ENCODE measurements at places on chromosomes 12 and 14.

DNA sequence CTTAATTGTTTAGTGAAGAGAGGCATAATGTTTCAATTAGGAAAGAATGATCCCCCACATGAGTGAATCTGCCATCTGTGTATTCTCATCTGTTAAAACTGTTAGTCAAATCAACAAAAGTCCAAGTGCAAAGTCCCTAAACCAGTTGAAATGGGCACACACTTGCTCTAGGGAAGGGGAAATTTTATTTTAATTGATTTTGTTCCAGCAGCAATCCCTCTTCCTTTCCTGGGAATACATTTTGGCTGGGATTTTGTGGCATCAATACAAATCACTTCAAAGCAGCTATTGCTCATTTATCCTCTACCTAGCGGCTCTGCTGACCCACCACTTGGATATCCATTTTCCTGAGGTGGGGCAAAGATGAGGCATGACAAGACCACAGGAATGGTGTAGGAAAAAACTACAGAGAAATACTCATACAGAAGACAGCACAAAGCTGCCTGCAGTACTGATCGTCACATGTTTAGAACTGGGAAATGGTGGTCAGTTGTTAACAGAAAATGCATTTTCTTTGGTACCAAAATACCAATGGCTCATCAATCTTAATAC is 9.8 kb upstream of the SSTR1 start:
- DNase-seq: no peak

DNA sequence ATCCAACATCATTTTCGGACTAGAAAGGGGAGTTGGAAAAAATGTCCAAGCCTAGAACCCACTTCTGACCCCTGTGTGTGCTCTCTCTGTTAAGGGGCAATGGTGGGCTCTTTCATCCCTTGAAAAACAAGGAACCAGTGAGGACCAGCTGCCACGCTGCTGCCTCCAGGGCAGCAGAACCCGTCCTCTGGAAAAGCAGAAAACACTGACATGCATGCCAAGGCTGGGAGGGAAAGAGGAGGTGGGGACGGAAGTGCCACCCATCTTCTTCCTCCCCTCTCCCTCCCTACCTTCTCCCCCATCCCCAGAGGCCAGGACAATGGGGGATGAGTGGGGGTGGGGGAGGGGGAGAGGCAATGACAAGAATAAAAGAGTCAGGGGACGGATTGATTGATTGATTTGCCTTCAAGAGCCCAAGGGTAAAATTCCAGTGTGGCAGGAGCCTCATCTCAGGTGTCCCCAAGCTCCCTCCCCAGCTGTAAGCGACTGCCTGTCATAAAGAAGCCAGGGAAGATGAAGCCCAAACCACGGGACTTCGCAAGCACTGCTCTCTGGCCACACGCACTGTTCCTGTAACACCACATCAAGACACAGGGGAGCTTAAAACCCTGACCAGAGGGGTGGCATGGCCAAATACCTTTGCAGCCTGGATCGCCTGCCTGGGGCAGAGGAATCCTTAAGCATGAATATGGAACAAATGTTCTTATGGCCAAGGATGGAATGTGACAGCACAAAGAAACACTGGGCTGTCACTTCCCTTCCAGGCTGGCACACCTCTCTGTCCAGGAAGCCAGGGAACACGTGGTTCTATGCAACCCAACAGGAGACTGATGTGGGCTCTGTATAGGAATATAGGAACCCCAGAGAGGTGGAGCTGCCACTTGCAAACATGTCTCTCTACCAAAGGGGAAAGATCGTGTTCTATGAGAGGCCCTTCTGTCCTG is 38.9 kb upstream of the BDKRB2 start:
- DNase-seq: no peak

DNA sequence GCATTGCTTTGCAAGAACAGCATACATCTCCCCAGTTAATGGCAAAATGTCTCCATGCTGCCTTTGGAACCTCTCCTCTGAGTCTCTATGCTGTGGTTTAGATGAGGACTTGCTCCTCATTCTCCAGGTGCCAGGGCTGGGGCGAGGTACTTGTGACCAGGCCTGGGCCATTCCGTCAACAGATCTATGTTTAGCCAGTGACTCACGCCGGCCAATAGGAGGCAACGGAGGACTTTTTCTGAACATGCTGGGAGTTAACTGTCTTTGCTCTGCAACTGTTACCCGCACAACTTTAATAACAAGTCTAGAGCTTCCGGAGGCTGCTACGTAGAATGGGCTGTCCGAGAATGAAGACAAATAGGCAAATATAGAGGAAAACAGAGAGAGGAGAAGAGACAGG is 214.2 kb downstream of the GLT1D1 start:
- no peak for DNase-seq

GRCh38 chr14:105711044-105711620 is 184.7 kb downstream of the TMEM121 start:
- no peak for DNase-seq

DNA sequence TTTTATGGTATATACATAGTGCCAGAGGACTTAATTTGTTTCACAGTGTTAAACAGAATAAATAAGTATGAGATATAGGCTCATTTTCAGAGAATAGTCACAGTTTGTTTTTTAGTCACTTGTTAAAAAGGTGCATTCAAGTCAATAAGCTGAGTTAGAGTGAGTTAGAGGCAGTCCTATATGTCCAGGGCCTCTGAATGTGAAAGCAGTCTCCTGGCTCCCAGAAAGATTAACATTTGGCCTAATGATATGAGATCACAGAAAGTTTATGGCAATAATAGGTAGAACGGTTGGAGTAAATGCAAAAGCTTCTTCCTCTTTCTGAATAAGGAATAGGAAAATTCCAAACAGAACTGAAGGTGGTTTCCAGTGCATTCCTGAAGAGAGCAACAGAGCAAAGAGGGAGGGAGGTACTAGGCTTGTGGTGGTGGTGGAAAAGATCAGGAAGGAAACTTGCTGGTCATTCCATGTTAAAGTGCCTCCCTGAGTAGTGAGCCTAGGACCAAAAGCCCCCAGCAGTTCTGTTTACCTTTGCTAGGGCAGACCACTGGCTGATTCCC is 54.4 kb downstream of the SLC38A4 start:
- DNase-seq: no peak

DNA sequence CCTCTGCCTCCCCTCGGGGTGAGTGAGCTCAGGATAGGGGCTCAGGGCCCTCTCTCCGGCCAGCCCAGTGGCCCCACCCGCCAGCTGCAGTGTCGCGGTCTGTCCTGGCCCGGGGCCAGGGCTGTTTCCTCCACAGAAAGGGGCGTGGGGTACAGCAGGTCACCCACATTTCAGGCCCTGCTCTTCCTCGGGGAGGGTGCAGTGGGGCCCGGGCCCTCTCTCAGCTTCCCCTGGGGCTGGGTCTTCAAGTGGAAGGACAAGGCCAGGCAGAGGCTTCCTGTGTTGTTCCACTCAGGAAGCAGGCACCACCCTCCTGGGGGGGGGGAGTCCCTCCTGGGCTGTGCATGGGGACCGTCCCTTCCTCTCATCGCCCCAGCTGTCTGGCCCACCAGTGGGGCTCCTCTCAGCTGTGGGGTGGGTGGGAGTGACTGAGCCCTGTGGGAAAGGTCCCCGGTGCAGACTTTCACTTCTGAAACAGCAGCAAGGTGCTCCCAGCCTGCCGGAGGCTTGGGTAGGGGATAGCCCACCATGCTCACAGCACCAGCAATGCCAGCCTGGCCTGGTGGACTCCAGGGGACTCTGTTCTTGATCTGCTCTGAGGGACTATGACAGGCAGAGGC is 3.7 kb downstream of the GPR132 start:
- DNase-seq: no peak

- DNase-seq: no peak
Measured at GRCh38 chr14:90483571-90483974, 86.7 kb downstream of the CALM1 start.

- no peak for DNase-seq
Measured at GRCh38 chr12:13283867-13284266, 87.3 kb downstream of the EMP1 start.

Measured in right hindlimb (tissue), 1 donor.